Glutamatergic neuron (in vitro differentiated cells): ENCODE measurements at places on chromosomes 12 and 14. TPM values are rescaled to one million over a fixed set of nuclear protein-coding genes. Genes with fewer than 3 reads are reported as not detected.

Gene NPAS3
- 2.4 TPM for total RNA-seq

Gene SOCS2
- 36.6 TPM for total RNA-seq

Gene PXN
- total RNA-seq = 39.5 TPM

Gene ITFG2
- 37.4 TPM for total RNA-seq

Gene CSRP2
- total RNA-seq = 50.5 TPM

Gene RHOF
- 31.1 TPM for total RNA-seq

Gene RIPK3
- not detected for total RNA-seq

Gene WSB2
- 76.4 TPM for total RNA-seq

Gene MYH6
- total RNA-seq = not detected

Gene KRT79
- not detected for total RNA-seq

Gene VDR
- not detected for total RNA-seq

Gene LPAR5
- total RNA-seq = not detected

Gene PRKD1
- 0.54 TPM for total RNA-seq

Gene CACNA2D4
- not detected for total RNA-seq

Gene ADAMTS20
- total RNA-seq = 7.0 TPM

Gene SDS
- total RNA-seq = not detected

Gene ZBTB25
- total RNA-seq = 9.4 TPM

Gene ZNF268
- 38.0 TPM for total RNA-seq

Gene CIDEB
- 1.8 TPM for total RNA-seq

Gene ASIC1
- total RNA-seq = 451 TPM

Gene B4GALNT3
- 3.3 TPM for total RNA-seq
